ENCODE measurements at places on chromosomes 7 and 10.

- no peak for DNase-seq
These were observed 32.6 kb upstream of the TECTB start for GRCh38 chr10:112250555-112250954.

DNA sequence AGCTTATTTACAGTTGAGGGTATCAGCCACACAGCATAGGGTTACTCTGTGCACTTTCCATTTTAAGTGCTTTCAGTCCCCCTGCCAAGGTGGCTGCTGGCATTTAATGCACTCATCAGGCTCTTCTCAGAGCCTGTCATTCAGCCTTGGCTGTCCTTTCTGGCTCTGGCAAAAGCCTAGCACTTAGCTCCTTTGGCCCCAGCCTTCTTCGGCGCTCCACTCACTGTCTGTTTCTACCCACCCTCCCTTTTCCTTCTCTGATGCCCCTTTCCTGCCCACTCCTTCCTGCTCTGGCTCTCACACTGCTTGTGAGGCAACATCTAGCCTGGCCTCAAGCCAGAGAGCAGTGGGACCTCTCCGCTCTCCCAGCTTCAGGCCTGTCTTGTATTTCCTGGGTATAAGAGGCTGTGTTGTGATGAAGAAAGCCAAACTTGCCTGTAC is 60.2 kb downstream of the WIPF3 start:
- no peak for DNase-seq

DNA sequence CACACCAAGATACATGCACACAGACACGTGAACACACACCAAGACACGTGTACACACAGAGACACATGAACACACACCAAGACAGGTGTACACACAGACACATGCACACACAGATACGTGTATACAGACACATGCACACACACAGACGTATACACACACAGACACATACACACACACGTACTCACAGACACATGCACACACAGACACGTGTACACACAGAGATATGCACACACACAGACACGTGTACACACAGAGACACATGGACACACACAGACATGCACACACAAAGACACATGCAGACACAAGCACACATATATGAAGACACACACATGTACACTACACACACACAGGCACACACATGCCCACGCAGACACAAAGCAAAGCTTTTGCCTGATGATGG is 134.6 kb downstream of the TCERG1L start:
- DNase-seq: no peak

DNA sequence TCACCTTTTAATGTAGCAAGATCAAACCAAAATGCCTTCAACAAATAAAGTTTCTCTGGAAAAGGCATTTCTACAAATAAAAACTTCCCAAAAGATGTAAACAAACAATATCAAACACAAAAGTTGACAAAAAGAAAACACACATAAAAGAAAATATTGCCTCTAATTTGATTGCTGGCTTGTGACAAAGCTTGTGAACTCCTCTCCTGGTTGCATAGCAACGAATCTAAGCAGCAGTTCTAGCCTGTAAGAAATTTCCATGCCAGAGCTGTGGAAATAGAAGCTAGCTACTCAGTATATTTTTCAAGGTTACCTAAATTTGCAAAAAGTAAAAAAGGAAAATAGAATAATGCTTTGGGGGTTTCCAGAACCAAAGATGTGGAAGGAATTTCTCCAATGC is 173.9 kb upstream of the CDK1 start:
- DNase-seq: no peak

GRCh38 chr10:116772909-116773705 is 30.7 kb upstream of the HSPA12A start:
- no peak for DNase-seq

DNA sequence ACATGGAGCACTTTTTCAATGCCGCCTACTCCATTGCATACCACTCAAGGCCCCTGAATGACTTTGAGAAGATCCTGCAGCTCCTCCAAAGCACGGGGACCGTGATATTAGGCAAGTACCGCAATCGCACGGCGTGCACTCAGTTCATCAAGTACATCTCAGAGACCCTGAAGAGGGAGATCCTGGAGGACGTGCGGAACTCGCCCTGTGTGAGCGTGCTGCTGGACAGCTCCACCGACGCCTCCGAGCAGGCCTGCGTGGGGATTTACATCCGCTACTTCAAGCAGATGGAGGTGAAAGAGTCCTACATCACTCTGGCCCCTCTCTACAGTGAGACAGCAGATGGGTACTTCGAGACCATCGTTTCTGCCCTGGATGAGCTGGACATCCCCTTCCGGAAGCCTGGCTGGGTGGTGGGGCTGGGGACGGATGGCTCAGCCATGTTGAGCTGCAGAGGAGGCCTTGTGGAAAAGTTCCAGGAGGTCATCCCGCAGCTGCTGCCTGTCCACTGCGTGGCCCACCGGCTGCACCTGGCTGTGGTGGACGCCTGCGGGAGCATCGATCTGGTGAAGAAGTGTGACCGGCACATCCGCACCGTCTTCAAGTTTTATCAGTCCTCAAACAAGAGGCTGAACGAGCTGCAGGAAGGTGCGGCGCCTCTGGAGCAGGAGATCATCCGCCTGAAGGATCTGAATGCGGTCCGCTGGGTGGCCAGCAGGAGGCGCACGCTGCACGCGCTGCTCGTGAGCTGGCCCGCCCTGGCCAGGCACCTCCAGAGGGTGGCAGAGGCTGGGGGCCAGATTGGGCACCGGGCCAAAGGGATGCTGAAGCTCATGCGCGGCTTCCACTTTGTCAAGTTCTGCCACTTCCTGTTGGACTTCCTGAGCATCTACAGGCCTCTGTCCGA is 12.7 kb upstream of the ATP6V0E2 start:
- no peak for DNase-seq

GRCh38 chr10:1661859-1662437 is 75.4 kb downstream of the ADARB2 start:
- no peak for DNase-seq

- DNase-seq: no peak
These were observed 1.9 kb downstream of the DKK1 start for GRCh38 chr10:52316001-52316400.

DNA sequence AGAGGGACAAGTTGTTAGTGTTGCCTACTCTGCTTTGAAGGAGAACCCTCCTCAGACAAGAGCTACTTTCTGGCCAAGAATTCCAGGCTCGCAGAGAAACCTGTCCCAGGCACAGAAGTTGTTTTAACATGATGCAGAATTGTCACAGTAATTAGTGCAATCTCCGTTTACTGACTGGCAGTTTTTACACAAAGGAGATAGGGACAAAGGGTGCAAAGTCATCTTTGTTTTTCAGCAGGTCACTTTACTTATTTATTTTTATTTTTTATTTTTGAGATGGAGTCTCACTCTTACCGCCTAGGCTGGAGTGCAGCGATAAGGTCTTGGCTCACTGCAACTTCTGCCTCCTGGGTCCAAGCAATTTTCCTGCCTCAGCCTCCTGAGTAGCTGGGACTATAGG is 12.3 kb downstream of the TCF7L2 start:
- no peak for DNase-seq

DNA sequence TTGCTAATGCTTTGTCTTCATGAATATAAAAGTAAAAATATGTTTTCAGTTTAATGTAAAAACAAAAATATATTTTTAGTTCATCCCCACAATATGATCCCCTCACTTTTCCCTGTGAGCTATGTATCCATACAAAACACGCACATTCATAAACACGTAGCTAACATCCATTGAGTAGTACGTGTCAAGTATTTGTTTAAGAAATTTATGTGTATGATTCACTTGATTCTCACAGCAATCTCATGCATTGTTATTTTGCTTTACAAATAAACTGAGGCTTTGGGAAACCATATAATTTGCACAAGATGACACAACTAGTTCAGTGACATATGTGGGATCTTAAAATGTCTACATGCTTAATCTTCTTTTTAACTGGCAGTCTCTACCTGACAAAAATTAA is 329.6 kb upstream of the SEMA3C start:
- DNase-seq: no peak

DNA sequence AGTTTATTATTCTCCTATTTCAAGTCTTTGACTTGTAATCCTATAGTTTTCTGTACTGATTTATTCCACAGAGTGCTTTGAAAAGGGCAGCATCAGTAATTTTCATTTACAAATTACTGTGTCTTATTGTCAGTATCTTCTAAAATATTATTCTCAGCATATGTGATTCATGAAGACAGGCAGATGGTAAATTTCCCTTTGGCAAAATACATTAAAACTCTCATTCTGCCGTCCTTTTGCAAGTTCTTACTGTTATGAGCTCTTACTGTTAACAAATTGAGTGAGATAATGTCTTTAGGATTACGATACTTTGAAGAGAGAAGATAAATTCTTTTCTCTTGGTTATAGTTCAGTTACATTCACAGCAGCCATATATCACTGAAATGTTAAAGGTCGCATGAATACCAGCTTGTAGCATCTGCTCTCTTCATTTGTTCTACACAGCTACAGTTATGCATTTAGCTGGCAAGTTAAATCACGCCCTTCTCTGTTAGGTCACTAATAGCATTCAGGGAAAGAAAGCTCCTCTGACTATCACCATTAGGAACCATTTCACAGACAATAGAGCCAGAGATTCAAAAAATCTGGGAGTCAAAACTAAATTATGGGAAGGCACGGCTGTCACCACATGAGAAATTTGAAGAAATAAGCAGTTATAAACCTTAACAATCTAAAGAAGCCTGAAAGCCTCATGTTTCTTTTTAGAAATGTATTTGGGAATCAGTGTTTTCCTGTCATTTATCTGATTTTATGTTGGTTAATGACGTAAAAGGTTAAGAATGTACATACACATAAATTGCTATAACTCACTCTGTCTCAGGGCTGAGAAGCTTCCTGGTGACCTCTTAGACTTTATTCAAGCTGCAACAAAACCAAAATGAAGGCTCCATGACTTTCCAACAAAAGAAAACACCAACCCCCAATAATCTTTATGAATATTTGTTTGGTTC is 109.6 kb upstream of the SP4 start:
- DNase-seq: no peak

GRCh38 chr7:116633131-116633988 is 38.6 kb upstream of the MET start:
- no peak for DNase-seq

GRCh38 chr10:31930023-31930751 is 1.6 kb upstream of the ARHGAP12 start:
- DNase-seq: no peak

DNA sequence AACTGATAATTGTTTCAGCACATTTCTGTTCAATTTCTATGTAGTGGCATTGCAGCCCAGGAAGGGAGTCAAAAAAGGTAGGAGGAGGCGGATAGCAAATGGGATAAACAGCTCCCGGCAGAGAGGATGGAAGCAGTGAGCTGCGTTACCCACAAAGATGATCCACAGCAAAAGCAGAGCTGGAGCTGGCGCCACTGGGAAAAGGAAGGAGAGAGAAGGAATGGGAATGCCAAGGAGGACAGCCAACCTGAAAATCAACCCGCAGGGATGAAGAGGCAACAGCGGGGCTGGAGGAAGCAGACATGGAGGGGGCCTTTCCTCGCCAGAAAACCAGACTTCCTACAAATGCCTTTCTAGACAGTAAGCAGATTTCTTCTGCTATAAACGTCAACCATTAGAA is 82.7 kb upstream of the ADAM12 start:
- DNase-seq: no peak

DNA sequence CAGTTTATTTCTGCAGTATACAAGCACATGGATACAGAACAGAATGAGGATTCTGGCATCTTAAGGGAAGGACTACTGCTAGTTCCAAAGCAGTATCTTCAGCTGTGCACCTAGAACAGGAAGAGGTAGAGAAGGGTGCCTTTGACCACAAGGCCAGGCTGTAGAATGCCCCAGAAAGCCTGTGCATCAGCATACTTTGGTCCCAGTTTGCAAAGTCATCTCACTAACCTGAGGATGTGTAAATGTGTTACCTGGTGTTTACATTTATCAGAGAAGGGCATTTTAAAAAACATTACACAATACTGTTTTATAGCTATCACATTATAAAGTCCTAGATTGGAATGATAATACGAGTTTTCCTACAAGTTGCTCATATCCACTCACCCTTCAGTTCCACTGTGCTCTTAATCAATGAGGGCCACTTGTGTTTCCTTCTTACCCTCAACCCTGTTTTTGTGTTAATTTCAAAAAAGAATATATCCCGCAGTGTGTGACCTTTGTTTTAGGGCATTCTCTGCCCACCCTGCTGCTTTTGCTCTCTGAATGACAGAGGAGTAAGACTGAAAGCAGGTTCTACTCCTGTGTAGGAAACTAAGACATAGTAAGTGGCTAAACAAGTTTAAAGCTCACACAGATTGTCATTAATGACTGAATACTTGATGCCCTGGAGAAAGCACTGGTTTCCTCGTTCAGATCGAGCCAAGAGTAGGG is 3.4 kb downstream of the SLC35G1 start:
- no peak for DNase-seq

GRCh38 chr10:61042533-61042932 is 98.5 kb upstream of the RHOBTB1 start:
- no peak for DNase-seq

GRCh38 chr10:97673736-97674525 is 13.1 kb downstream of the AVPI1 start:
- no peak for DNase-seq

- no peak for DNase-seq
These were observed 437.5 kb upstream of the MBL2 start for GRCh38 chr10:53209944-53210611.

DNA sequence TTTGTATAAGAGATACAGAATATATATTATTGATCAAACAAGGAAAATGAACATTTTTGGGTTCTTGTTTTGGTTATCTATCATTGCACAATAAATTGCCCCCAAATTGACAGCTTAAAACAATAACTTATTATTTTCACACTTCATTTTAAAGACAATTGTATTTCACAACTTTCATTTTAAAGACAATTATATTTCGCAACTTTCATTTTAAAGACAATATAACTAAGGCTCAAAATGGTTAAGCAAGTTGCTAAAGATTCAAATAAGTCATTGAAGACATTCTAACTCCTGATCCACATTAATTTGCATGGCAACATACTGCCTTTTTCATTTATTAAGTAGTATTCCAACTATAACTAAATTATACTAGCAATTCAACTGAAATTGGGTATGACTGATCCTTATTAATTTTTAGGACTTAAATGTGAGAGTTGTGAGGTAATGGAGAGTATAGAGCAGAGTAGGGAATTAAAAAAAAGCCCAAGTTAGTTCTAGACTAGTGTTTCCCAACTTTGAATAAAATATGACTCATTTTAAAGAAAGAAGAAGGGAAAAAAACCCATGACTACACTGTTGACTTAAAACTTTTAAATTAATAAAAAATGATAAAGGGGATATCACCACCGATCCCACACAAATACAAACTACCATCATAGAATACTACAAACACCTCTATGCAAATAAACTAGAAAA is 9.9 kb upstream of the STEAP2 start:
- DNase-seq: no peak

DNA sequence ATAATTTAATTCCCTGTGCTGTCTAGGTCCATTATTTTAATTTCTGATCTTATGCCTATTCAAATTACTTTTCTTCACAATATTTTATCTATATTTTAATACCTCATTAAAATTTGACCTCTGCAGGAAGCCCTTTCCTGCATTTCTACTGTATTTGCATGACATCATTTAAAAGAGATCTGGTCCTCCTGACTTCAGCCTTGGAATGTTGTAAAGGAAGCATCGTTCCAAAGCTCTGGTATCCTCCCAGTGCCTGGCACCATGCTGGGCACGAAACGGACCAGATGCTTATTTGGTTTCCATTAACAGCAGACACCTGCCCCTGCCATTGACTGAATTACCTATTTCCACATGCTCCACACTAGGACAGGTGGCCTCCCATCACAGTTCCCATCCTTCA is 247.5 kb downstream of the KLF6 start:
- DNase-seq: no peak
